PC-9 (cell line): ENCODE measurements at places on chromosomes 13 and 19. TPM values are rescaled to one million over a fixed set of nuclear protein-coding genes. Genes with fewer than 3 reads are reported as not detected.

DNA sequence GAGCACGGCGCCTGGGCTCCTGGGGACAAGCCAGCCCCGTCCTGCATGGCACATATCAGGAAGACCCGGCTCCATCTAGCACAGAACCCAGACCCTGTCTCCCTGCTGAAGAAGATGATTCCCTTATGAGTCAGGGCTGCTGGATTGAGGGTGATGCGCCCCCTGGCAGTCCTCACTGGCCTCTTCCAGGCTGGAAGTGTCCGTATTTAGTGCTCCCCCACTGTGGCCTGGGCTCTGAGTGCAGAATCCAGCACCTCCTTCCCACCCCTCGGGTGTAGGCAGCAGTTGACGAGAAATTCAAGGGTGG, 14.9 kb downstream of the COMP start:
- DNase-seq = no peak

DNA sequence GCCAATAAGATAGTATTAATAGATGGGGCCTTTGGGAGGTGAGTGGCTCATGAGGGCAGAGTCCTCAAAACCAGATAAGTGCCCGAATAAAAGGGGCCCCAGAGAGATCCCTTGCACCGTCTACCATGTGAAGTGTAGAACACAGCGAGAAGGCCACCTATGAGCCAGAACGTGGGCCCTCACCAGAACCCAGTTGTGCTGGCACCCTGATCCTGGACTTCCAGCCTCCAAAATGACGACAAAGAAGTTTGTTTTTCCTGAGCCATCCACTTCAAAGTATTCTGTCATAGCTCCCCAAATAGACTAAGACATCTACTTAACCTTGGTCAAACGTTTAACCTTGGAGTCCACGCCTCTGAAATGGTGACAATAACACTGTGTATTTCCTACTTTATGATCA, 158.1 kb downstream of the EFNB2 start:
- DNase-seq = no peak

DNA sequence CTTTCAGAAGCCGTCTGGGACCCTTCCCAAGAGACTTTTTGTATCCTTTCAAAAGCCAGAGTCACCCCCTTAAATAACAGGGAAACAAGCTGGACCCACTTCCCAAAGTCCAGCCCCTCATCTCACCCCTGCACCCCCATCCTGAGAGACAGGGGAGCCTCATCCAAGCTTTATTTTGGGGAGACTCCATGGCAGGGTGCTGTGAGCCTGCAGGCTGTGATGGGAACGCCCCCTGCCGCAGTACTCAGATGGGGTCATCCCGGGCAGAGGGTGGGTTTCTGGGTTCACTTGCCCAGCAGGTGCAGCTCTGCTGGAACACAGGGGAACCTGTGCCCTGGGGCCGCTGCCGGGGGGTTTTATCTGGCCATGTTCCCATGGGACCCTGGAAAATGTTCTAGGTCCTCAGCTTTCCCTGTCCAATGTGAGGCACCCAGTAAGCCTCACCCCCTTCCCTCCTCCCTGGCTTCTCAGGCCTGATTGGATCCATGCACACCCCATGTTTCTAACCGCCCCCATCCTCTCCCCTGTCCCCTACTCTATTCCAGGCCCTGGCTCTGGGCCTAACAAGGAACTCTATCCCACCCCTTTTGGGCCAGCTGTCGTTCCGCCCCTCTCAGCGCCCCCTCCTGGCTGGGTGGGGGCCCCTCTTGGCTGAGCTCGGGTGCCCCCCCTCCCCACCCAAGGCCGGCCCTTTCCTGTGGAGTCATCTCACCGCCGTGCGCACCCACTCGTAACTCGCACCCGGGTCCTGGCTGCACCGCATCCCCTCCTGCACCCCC, 1.0 kb downstream of the HIF3A start:
- DNase-seq = no peak

The NANOS3 gene
- 1.7 and 2.1 TPM in 2 replicates for total RNA-seq

The FAM174C gene
- total RNA-seq = 51.8 and 64.2 TPM in 2 replicates

The SYCN gene
- not detected in 2 replicates for total RNA-seq

GRCh38 chr13:65460136-65460535, 1770.0 kb downstream of the PCDH9 start:
- DNase-seq = no peak

- DNase-seq = no peak
Measured at GRCh38 chr13:19173752-19174151, 7.9 kb downstream of the TUBA3C start.

GRCh38 chr19:45496349-45496953, 396 bp downstream of the RTN2 start:
- peak; percentile 45 for DNase-seq

GRCh38 chr13:106089261-106089980, 446.0 kb downstream of the EFNB2 start:
- DNase-seq = no peak

GRCh38 chr19:5229778-5230335, 110.8 kb downstream of the PTPRS start:
- DNase-seq = no peak

The AMH gene
- total RNA-seq = 6.9 and 8.1 TPM in 2 replicates

DNA sequence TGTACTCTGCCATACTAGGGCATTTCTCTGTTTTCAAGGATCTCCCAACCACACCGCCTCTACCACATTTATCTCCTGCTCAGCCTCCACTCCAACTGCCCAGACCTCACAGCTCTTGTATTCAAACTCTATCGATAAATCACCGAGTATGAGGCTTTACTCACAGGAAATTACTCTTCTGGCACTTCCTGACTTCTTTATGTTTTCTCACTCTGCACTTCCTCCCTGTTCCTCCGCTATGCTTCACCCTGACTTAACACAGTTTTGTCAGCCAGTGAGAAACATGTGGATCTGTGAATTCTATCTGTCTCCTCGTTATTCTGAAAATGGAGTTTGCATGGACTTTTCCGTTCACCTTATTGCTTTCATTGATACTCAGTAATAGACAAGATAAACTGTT, 2.6 kb upstream of the CARD8 start:
- DNase-seq = no peak

The CCDC169 gene
- 6.5 and 6.9 TPM in 2 replicates for total RNA-seq

- no peak for DNase-seq
Measured at GRCh38 chr13:41939398-41939797, 21.5 kb downstream of the VWA8 start.

- DNase-seq = peak; percentile 3
Measured at GRCh38 chr13:81872581-81872980, 1531.7 kb upstream of the SPRY2 start.

DNA sequence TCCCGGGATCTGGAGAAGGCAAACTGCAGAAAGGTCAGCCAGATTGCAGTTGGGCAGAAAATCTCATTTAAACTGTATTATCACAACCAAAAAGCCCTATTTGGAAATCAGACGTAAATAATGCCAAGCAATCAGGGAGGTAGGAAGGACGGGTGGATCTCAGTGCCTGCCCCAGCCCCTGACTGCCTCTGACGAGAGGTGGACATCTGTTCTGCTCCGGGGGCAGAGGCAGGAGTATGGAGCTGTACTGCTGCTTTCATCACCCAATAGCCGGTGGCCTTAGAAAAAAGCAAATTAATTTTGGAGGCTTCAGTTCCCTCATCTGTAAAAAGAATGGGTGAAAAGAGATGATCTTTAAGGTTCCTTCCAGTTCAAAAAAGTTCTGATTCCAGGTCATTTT, 43.6 kb upstream of the WASF3 start:
- DNase-seq = no peak

GRCh38 chr13:114258589-114258988, 22.8 kb upstream of the UPF3A start:
- no peak for DNase-seq

- DNase-seq = no peak
Measured at GRCh38 chr19:43581467-43581866, 5.9 kb downstream of the PINLYP start.

The IRGC gene
- total RNA-seq = not detected in 2 replicates
